ENCODE measurements at places on chromosomes 5 and 9.

DNA sequence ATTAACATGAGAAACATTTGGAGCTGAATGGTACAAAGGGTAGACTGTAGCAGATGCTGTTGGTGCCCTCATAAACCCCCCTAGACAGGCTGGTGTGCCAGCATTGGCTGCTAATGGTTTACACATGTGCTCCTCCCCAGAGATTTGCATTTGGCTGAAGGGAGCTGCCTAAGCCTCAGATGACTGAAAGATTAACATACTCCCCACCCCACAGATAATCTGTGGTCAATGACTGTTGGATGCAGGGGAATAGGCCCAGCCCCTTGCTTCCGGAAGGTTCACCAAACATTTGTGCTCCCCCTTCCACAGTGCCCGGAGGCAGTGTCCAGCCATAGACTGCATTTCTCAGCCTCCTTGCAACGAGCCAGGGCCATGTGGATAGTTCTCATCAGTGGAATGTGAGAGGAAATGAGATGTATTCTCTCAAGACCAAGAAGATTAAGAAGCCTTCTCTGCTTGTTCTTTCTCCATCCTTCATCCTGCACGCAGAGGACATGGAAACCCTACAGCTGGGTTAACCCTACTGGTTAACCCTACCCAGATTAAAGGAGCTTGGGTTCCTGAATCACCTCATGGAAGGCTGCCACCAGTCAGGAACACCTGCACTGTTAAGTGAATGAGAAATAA is 79.6 kb downstream of the PHAX start:
- no peaks in the 10 kb centered on the region for H3K36me3 ChIP-seq
- H3K4me3 ChIP-seq, result no peak overlapping the region
- H3K4me1 ChIP-seq, result no peaks in the 10 kb centered on the region
- H3K27me3 ChIP-seq, result no peaks in the 10 kb centered on the region
- no peak for DNase-seq

- no peaks in the 10 kb centered on the region for H3K27me3 ChIP-seq
- H3K4me3 ChIP-seq, result no peak overlapping the region
- H3K36me3 ChIP-seq, result no peaks in the 10 kb centered on the region
- no peak overlapping the region for H3K27ac ChIP-seq
- H3K4me1 ChIP-seq, result no peaks in the 10 kb centered on the region
- DNase-seq, result no peak
Measured at GRCh38 chr5:79816014-79816413, 126.4 kb downstream of the CMYA5 start.

- no peaks in the 10 kb centered on the region for H3K27me3 ChIP-seq
- H3K4me1 ChIP-seq, result peaks cover 39% of the 10 kb centered on the region
- H3K27ac ChIP-seq, result peak overlapping the region; percentile 76
- DNase-seq, result peak; percentile 66
Measured at GRCh38 chr5:34686762-34687268, 30.7 kb downstream of the RAI14 start.

DNA sequence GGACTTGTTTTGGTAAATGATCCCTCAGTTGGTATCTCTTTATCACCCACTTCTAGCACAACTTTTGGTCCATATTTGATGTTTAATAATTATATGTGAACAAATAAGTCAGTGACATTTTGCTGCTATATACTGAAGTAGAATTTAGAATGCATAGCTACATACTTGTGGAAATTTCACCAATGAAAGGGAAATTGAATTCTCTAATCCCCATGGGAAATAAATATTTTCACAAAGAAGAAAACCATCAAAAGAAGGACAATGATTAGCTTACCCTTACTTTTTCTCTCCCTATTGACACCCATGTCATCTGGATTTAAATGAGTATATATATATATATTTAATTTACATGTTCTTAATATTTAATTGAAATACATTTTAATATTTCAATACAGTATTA is 94.3 kb upstream of the DAB2 start:
- DNase-seq, result no peak
- H3K4me1 ChIP-seq, result no peaks in the 10 kb centered on the region
- no peak overlapping the region for H3K27ac ChIP-seq
- H3K36me3 ChIP-seq, result no peaks in the 10 kb centered on the region
- H3K27me3 ChIP-seq, result no peaks in the 10 kb centered on the region

- no peaks in the 10 kb centered on the region for H3K27me3 ChIP-seq
- no peaks in the 10 kb centered on the region for H3K36me3 ChIP-seq
- no peak overlapping the region for H3K4me3 ChIP-seq
- H3K27ac ChIP-seq, result no peak overlapping the region
Measured at GRCh38 chr5:103605277-103605676, 42.7 kb upstream of the NUDT12 start.

GRCh38 chr5:103280967-103281366 is 22.4 kb downstream of the MACIR start:
- no peaks in the 10 kb centered on the region for H3K36me3 ChIP-seq
- H3K27me3 ChIP-seq, result no peaks in the 10 kb centered on the region
- no peaks in the 10 kb centered on the region for H3K4me1 ChIP-seq
- H3K27ac ChIP-seq, result no peak overlapping the region
- no peak overlapping the region for H3K4me3 ChIP-seq

GRCh38 chr5:23352446-23352845 is 155.0 kb upstream of the PRDM9 start:
- H3K27ac ChIP-seq, result no peak overlapping the region
- no peaks in the 10 kb centered on the region for H3K36me3 ChIP-seq
- H3K4me3 ChIP-seq, result no peak overlapping the region
- H3K4me1 ChIP-seq, result no peaks in the 10 kb centered on the region

DNA sequence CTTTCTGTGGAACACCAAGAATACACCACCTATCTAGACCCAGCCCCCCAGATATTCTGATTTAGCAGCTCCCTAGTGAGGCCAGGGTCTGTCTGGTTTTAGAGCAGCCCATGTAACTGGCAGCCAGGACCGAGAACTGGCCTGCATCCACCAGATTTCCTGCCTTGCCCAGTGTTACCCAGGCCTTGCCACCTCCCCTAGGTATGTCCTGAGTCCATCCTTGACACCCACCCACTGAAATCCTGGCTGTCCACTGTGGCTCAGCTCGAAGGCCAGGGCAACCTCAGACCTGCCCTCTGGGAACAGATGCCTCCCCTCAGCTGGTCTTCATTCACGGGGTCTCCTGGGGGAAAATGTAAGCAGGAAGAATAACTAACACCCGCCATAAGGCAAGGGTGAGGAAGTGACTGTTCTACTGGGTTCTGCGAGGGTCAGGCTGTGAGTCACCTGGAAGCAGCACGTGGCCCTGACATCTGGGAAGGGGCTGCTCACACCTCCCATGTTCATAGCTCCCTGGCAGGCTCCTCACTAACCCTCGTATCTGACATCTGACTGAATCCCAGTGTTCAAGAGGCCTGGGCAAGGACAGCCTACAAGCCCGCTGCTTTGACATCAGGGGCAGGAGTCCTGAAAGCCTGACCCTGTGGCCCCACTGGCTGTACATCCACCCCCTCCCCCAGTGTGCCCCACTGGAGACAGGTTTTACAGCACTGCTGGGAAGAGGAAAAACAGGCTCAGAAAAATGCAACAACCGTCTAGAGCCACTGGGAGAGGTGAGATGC is 72.7 kb downstream of the SEMA4D start:
- DNase-seq, result no peak
- H3K4me1 ChIP-seq, result no peaks in the 10 kb centered on the region
- H3K27ac ChIP-seq, result no peak overlapping the region
- no peaks in the 10 kb centered on the region for H3K27me3 ChIP-seq

GRCh38 chr5:68027519-68027918 is 188.0 kb upstream of the PIK3R1 start:
- no peaks in the 10 kb centered on the region for H3K36me3 ChIP-seq
- H3K27me3 ChIP-seq, result no peaks in the 10 kb centered on the region
- H3K4me1 ChIP-seq, result no peaks in the 10 kb centered on the region
- H3K4me3 ChIP-seq, result no peak overlapping the region
- DNase-seq, result no peak

All from right lobe of liver (tissue), 6 donors.